ENCODE measurements at places on chromosomes 5 and 9.

GRCh38 chr5:16889972-16890519 is 46.0 kb downstream of the MYO10 start:
- peak; percentile 42 for DNase-seq

DNA sequence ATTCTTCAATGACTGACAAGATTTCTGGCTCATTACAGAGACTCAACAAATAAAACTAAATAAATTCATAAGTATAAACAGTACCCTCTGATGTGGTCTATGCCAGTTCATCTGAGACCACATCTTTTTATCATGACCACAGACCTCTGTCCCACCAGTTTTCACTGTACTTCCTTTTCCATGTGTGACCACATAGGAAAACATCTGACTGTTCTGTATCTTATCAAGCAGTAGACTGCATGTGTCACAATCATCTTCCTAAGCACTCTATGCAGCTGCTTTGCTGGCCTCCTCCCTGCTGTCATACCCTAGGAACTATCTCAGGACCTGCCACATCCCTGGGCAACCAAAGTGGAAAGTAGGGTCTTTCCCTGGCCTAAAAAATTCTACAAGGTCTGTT is 205.0 kb upstream of the ZNF462 start:
- DNase-seq = no peak

GRCh38 chr5:36418152-36418979 is 116.7 kb upstream of the RANBP3L start:
- DNase-seq = no peak

- DNase-seq = peak; percentile 40
These were observed 39.3 kb upstream of the SLC27A6 start for GRCh38 chr5:128925973-128926372.

DNA sequence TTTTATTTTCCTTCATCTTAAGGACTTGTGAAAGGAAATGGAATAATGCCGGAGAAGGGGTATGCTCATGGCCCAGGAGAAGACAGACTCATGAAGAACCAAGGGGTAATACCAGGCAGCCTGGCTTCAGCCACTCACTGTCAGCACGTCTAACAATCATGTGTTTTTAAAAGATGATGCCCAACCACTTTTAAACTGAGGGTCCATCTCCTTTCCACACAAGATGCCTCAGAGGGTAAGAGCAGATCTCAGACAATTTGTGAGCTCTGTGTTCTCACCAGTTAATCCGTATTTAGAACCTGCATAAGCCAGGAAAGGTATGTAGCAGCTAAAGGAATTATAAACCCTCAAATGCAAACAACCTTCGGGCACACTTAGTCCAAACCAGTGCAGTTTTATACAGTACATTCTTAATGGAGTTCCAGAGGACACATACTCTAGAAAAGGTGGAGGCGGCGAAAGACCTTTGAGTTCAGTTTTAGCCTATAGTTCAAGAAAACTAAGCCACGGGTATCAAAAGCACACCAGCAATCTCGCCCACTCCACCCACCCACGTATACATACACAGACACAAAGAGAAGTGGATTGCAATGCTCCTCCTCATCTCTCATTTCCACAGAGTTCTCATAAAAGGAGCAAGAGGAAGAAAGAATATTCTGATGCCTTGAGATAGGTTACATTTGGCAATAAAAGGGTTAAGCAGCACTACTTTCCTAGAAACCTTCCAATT is 2.6 kb downstream of the DIAPH1 start:
- DNase-seq = no peak

GRCh38 chr5:8750100-8750499 is 795.8 kb downstream of the SEMA5A start:
- DNase-seq = no peak

GRCh38 chr9:88737876-88738275 is 202.9 kb downstream of the NXNL2 start:
- DNase-seq = peak; percentile 46

- DNase-seq = no peak
These were observed 1435.6 kb upstream of the NUDT12 start for GRCh38 chr5:104998169-104998568.
